Thoracic aorta (tissue), 2 donors: ENCODE measurements at places on chromosomes 2 and 18.

GRCh38 chr2:240598311-240598911 is 11.9 kb downstream of the CAPN10 start:
- DNase-seq, result no peak

- no peak for DNase-seq
Observed at GRCh38 chr2:127568128-127568527, 32.6 kb downstream of the MYO7B start.

- no peak for DNase-seq
Observed at GRCh38 chr2:189287982-189288521, 108.5 kb upstream of the COL5A2 start.

DNA sequence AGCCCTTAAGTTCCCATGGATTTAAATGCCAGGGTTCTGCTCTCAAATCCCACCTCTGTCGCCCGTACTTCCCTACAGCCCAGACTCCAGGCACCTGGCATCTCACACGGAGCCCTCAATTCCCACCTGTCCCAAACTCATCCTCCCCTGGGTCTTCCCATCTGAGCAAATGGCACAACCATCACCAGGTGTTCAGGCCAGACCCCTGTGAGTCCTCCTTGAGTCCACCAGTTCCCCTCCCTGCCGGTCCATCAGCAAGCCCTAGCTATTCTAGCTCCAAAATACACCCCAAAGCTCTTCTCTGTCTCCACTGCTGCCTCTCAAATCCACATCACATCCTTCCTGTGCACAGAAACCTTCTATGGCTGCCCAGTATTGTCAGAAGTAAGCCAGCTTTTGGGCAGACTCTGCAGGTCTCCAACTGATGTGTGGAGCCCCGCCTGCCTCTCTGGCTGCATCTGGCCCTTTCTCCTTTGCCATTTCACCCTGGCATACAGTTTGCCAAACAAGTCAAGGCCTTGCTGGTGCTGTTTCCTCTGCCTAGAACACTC is 67.7 kb downstream of the DNMT3A start:
- DNase-seq, result no peak

- DNase-seq, result no peak
Observed at GRCh38 chr18:42477267-42477666, 522.2 kb downstream of the PIK3C3 start.

DNA sequence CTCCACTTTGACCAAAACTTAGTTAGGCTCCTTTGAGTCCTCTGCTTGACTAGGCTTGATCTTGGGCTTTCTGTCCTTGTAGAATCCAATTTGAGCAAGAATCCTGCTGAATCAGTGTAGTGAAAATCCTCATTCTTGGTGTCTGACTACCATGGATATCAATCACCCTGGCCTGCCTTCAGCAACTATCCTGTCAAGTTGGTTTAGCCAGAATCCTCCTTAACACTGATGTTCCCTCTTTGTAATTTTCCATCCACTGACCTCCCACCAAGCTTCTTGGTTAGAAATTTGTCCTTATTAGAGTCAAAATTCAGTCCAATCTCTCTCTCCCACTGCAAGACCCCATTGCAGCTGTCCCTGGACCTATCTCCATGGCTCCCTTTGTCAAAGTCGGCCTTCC is 494 bp upstream of the RBM45 start:
- no peak for DNase-seq

GRCh38 chr18:9597609-9598008 is 16.8 kb downstream of the PPP4R1 start:
- no peak for DNase-seq

GRCh38 chr2:47636596-47637264 is 146.2 kb upstream of the MSH6 start:
- DNase-seq, result no peak

DNA sequence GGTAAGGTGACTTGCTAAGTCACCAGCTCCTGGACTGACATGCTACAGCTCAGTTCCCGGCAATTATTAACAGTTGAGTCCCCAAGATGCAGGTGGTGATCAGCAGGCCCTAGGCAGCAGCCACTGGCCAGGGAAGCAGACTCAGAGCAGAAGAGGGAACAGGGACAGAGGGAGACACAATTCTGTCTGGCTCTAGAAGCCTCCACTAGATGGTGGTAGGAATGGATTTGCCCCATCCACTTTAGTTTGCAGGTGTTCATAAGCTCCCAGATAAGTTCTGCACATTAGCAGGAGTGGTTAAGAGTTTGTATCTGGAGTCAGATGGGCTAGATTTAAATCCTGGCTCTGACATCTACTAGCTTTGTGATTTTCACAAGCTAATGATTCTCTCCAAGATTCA is 25.5 kb upstream of the SLC1A4 start:
- no peak for DNase-seq

DNA sequence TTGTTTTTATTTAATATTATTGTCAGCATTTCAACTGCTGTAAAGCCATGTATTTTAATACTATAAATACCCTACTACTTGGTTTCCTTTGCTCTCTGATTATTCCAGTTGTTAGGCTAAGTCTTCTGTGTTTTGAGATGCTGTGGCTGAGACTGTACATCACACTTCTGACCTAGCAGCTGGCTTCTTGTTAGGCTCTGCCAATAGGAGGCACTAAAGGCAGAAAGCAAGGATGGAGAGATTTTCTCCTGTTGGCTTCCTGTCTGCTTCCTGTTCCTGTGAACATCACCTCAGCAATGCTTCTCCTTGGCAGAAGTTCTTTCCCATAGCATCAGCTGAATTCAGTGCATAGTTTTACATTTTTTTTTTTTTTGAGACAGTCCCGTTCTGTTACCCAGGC is 68.3 kb upstream of the YPEL5 start:
- no peak for DNase-seq

DNA sequence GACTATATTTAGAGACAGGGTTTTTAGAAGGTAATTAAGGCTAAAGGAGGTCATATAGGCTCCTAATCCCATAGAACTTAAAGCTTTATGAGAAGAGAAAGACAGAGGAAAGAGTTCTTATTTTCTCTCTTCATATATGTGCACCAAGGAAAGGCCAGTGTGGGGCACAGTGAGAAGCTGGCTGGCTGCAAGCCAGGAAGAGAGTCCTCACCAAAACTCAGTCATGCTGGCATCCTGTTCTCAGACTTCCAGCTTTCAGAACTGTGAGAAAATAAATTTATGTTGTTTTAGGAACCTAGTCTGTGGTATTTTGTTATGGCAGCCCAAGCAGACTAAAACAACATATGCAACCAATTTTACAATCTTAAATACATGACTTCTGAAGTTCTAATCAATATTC is 31.5 kb upstream of the ATIC start:
- no peak for DNase-seq

GRCh38 chr2:46490521-46491141 is 11.3 kb downstream of the TMEM247 start:
- no peak for DNase-seq

DNA sequence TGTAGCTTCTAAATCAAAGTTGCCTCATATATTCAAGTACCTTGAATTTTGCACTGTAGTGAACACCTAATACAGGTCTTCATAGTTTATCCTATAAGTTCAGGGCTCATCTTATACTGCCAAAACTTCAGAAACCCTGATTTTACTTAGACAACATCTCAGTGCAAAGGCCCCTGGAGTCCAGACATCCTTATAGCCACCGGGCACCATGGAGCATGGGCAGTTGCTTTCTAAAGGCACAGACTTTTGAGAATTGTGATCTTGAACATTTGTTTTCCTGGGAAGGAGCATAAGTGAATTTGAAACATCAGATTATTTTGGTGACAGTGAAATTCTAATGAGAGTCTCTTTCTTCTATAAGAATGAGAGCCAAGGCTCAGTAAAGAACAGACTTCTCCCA is 292.3 kb downstream of the CYRIA start:
- DNase-seq, result no peak

- peak; percentile 20 for DNase-seq
Observed at GRCh38 chr2:191333911-191334357, 88.7 kb downstream of the MYO1B start.

DNA sequence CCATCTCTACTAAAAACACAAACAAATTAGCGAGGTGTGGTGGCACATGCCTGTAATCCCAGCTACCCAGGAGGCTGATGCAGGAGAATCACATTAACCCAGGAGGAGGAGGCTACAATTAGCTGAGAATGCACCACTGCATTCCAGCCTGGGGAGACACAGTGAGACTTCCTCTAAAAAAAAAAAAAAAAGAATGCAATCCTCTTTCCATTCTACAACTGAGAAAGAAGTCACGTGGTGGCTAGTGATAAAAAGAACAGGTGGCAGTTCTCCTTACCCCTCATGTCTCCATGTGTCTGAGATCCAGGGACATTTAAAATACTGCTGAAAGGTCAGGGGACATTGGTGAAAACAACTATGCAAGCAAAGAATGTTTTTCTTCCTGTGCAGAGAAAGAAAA is 24.4 kb upstream of the GPR39 start:
- no peak for DNase-seq

DNA sequence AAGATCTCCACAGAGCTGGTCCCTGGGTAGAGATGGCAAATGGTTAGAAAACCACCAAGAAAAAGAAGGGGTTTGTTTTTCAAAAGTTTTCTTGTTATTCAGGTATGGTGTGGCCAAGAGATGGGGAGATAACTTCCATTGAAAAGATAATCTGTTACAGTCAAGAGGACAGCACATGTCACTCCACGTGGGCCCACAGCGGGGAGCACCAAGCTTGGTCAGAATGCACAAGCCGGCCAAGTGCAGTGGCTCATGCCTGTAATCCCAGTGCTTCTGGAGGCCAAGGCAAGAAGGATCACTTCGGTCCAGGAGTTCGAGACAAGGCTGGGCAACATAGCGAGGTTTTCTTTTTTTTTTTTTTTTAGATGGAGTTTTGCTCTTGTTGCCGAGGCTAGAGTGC is 6.0 kb upstream of the LCLAT1 start:
- no peak for DNase-seq

DNA sequence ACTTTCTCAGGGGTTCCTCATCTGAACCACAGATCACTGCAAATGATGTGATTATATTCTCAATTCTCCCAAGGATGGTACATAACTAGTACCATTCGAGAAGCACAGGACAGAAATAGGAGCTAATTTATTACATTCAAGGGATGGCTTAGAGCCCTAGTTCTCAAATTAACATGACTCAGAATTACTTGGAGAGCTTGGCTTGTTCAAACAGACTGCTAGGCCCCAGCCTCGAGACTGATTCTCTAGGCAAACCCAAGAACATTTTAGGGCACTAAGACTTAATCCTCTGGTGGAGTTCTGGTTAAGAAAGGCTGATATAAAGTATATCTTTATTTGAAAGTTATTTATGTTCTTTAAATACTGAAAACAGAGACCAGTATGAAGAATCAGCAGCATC is 35.8 kb downstream of the HIBCH start:
- no peak for DNase-seq

DNA sequence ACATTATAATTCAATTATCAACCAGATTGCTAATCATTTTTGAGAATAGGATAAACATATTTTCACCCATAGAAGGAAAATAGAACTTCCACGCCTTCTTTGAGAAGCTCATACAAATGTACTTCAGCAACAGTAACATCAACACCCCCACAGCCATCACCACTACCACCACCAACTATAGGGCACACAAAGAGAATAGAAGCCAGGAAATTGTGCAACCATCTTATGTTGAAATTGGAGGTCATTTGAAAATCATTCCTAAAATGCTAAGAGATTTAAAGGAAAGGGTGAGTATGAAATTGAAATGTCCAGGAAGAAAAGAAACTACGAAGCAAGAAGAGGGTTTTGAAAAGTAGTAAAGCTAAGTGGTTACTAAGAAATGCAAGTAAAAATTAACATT is 563.4 kb downstream of the ZNF804A start:
- DNase-seq, result no peak

DNA sequence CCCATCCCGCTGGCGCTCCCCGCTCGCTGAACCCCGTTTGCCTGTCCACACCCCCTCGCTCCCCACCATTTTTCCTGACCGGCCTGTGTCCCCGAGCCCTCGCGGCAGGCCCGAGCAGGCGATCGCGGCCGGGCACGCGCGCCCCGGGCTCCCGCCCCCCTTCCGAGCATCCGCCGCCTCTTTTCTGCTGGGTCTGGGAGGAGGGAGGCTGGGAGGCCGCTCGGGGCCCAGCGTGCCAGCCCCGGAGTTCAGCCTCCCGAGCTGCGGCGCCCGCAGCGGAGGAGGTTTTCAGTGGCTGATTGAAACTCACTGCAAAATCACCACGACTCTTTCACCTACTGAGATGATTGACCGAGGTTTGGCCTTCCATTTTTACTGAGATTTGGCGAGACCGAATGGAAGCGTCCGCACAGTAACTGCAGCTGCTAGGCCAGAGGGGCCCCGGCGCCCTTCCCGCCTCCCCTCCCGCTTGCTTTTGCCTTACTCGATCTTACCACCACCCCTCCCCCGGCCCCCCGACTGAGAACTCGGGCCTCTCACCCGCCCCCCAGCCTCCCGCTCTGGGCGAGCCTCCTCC is 4.8 kb downstream of the SOX11 start:
- no peak for DNase-seq
